ENCODE measurements at places on chromosomes 2 and 18.

GRCh38 chr2:185970148-185970852 is 231.7 kb downstream of the FSIP2 start:
- DNase-seq, result no peak

GRCh38 chr2:186042207-186043028 is 303.8 kb downstream of the FSIP2 start:
- DNase-seq, result no peak

DNA sequence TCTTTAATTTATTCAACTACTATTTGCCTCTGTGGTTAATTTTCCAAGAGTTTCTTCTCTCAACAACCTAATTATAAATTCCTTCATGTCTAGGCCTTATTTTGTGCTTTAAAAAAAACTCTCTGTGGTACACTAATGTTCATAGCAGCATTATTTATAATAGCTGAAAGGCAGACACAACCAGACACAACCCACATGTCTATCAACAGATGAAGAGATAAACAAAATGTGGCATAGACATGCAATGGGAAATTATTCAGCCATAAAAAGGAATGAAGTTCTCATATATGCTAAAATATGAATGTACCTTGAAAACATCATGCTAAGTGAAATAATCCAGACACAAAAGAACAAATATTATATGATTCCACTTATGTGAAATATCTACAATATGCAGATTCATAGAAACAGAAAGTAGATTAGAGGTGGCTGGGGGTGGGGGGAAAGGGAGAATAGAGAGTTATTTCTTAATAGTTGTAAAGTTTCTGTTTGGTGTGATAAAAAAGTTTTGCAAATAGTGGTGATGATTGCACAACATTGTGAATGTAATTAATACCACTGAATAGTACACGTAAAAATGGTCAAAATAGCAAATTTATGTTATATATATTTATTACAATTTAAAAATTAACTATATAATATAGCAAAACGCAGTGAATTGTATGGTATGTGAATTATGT is 28.1 kb upstream of the RASGRP3 start:
- no peak for DNase-seq

DNA sequence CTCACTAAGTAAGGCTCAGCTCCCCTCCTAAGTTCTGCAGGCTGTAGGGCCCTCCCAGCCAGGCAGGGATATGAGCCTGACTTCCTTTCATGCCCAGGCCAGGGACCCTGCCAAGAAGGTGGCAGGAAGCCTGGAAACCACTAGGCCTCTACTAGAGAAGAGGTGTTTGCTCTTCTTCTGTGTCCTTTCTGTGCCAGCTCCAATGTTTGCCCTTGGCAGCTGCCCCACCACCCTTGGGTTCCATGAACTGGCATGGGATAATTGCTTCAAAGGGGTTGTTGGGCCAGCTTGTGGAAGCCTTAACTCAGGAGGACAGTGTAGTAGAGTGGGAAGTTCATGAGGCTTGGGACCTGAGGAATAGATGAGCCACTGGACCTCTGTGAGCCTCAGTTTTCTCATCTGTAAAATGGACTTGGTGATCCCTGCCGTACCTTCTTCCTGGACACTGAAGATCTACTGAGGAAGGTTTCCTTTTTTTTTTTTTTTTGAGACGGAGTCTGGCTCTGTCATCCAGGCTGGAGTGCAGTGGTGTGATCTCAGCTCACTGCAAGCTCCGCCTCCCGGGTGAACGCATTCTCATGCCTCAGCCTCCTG is 3.9 kb downstream of the SLC35F6 start:
- DNase-seq, result no peak

GRCh38 chr18:78721981-78722380 is 257.6 kb upstream of the SALL3 start:
- DNase-seq, result no peak

GRCh38 chr2:88199912-88200682 is 30.0 kb downstream of the THNSL2 start:
- DNase-seq, result no peak

DNA sequence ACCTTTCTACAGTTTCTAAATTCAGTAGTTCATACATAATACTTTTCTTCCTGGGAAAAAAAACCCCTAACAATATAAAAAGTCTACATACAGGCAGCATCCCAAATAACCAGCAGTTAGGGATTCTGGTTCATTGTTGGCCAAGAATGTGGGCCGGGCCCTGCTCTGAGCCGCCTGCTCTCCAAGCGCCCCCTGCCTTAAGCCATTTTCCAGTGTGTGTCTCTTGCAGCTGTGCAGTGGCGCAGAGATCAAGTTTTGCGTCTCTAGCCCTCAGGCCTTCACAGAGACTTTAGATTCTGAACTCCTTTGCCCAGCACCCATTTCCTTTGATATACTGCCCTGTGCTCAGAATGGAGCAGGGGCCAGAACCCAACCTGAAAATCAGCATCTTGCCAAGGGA is 32.9 kb downstream of the RMC1 start:
- DNase-seq, result no peak

DNA sequence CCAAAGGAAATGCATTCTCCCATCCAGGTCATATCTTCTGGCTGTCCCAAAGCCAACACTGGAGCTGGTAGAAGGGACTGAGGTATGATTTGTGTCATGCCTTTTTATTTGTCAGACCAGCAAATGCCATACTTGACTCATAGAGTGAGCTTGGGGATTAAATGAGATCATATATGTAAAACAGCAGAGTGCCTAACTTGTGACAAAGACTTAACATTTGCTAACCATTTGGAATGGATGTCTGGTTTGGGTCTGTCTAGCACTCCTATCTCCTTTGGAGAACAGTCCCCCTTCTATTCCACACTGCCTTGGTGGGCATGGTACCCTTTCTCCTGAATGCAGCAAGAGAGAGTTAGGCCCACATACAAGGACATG is 128.5 kb upstream of the LGALSL start:
- DNase-seq, result no peak

DNA sequence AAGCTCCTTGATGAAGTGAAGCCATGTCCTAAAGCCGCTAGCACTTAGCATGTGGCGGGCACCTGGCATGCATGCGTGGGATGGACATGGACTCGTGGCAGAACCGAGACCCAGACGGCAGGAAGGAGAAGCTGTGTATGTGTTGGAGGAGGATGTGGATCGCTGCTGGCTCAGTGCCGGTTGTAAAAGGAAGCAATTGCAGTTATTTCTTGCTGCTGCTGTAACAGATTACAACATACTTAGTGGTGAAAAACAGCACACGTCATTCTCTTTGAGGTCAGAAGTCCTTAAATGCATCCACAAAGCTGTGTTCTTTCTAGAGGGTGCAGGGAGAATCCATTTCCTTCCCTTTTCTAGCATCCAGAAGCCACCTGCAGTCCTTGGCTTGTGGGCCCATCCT is 74.6 kb downstream of the AGAP1 start:
- no peak for DNase-seq

- DNase-seq, result no peak
These were observed 54.8 kb downstream of the RTP5 start for GRCh38 chr2:241924069-241924908.

GRCh38 chr2:136238286-136239078 is 120.5 kb upstream of the CXCR4 start:
- no peak for DNase-seq

Measured in heart left ventricle (tissue), 16 donors.